ENCODE measurements at places on chromosomes 1 and 21.

GRCh38 chr1:165858967-165859845, 31.8 kb downstream of the UCK2 start:
- DNase-seq: no peak

- DNase-seq: no peak
Observed at GRCh38 chr1:180952657-180953013, 39.9 kb downstream of the KIAA1614 start.

DNA sequence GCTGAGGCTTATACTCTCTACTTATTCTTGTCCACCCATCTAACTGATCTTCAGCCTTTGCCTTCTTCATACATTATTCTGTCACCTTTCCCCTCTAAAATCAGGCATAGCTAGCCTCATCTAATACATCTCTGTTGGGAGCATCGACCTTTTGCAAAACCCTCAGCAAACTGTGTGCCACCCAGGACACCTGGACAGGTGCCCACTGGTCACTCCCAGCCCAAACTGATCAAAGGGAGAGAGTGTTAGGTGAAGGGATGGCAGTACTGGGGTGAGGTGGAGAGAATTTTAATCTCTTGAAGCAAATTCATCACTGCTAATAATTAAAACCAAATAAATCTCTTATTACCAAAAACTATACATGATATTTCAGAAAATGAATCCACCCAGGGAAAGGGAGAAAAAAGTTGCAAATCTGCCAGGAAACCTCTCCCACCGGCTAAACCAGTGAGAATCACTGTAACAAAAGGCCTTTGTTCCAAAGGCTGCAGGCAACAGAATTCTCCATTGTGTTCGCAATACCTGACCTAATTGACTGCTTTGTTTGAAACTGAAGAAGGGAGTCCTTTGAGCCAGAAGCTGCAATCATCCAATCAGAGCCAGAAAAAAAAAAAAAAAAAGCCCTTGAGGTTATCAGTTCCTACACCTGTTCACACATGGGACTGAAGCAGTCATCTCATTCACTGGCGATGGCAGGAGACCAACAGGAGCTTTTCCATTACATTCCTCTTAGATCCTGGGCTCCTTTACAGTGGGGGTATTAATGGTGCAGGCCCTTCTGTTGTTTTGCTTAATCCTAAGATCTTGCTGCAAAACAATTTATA, 172.6 kb downstream of the APP start:
- DNase-seq: no peak

GRCh38 chr1:38037221-38037939, 9.2 kb downstream of the POU3F1 start:
- DNase-seq: no peak

DNA sequence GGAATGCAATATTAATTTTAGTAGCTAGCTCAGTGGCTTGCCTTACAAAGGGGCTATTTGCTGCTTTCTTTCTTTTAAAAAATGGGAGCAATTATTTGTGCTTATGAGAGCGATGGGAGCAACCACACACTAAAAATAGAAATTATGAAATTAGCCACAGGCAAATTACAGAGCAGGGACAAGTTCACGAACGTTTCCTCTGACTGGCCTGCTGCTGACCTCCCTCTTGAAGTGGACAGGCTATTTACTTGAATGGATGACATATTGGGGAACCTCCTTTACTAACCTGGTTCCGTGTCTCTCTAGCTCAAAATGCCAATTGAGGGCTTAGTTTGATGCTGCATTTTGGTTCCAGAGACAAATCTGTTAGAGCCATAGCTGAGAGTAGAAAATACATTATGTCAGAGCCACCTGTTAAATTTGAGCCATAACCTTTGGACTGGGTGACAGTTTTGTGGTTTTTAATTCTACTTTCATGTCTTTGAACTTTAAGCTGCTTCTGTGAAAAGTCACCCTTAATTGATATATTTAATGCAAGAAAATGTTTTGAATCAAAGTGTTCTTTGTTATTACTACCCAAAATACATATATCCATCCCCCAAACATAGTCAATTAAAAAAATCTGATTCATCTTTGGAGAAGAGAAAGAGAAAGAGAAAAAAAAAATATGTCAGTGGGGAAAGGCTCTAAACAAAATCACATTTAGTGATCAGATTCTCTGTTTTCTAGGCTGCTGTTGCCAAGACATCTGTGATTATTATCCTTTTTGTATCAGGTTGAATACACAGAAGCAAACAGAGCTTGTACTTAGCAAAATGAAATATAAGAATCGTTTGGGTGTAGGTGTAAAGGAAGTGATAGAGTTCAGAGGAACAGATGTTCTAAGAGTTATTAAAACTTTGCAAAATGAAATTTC, 351.9 kb downstream of the ADGRL2 start:
- no peak for DNase-seq

DNA sequence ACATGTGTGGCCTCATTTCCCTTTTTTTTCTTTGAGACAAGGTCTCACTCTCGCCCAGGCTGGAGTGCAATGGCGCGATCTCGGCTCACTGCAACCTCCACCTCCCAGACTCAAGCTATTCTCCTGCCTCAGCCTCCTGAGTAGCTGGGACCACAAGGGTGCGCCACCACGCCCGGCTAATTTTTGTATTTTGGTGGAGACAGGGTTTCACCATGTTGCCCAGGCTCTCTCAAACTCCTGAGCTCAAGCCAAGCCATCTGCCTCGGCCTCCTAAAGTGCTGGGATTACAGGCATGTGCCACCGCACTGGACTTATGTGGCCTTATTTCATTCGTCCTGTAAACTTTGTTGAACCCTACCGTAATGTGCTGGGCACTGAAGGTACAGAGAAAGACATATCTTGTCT, 569 bp upstream of the WARS2 start:
- DNase-seq: peak; percentile 8

GRCh38 chr1:30414086-30414850, 309.1 kb downstream of the MATN1 start:
- DNase-seq: no peak

DNA sequence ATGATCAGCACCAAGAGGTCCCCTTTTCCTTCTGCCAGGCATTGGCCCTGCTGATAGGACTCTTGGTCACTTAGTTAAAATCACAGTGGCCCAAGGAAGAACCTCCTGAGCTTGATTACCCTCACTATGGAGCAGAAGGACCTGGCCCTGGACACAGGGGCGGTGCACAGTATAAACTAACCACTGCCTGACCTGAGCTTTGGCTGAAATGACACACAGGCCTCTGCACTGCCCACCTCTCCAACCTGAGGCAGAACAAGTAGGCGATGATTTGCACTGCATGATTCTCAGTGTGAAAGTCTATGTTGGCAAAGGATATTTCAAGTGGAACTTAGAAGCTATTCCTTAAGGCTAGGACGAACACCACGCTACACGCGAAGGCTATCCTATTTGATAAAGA, 48.5 kb downstream of the CAPN2 start:
- DNase-seq: no peak

DNA sequence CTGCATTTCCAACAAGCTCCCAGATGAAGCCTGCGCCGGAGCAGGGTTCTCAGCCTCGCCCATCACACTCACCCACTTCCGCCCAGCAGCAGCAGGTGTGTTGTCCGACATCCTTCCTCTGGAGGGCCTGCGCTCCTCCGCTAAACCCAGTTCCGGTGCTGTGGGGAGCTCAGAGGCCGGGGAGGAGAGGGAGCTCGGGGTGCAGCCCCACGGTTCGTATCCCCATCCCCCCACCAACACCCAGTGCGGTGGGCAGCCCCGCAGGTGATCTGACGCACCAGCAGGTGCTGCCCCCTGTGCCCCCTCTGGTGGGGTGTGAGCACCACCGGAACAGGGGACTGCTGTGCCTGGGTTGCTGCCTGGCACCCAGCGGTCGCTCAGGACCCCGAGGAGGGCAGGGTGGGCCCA, 3.4 kb upstream of the PEX10 start:
- peak; percentile 29 for DNase-seq

DNA sequence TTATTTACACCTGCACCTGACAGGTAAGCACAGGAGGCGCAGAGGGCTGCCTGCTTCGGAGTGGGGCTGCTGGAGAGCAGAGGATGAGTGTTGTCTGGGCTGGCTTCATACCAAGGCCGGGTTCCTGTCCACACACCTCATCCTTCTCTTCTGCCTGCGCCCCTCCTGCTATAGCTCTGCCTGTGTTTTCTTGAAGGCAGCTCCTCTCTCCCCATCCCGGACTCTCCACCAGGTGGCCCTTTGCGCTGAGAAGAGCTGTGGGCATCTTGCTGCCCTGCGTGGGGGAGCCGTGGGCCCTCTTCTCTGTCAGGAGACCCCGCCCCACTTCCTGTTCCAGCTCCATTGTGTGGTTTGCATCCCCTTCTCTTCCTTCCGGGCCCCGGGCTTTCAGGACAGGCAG, 35.0 kb downstream of the ARHGEF10L start:
- no peak for DNase-seq

DNA sequence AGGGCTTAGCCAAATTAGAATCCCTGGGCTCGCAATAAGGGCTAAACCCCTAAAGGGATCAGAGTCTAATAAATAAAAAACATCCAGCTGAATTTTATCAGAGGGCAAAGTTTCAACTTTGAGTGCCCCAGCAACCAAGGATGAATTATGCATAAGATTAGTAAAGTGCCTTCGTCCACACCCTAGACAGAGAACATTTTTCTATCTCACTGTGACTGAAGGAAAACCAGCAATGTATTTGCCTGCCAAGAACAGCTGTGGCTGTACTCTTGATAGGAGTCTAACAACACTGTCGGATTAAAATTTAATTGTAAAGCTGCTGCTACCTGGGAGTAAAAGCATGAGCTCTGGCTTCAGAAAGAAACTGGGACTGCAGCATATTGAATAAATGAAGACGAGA, 23.3 kb downstream of the WNT2B start:
- no peak for DNase-seq

DNA sequence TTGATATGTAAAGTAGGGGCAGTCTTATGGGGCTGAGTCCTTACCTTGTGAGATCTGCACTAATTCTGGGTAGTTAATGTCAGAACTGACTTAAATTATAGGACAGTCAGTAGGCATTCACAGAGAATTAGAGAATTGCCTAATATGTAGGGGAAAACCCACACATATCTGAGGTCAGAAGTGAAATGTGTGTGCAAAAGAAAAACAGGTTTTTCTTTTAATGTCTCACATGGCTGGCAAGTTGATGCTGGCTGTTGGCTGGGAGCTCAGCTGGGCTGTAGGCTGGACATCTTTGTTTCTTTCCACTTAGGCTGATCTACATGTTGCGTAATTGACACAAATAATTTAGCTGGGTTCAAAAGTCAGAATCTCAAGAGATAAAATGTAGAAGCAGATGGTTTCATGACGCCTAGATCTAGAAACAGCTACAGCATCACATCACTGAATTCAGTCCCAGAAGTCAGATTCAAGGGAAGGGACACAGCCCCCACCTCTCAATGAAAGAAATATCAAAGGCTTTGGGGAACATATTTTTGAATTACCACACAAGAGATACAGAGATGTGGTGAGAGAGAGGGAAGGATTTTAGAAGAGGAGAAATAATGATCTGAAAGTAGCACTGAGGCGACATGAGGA, 98.9 kb downstream of the TNFSF18 start:
- no peak for DNase-seq

GRCh38 chr21:42157606-42158310, 61.2 kb upstream of the ABCG1 start:
- no peak for DNase-seq

DNA sequence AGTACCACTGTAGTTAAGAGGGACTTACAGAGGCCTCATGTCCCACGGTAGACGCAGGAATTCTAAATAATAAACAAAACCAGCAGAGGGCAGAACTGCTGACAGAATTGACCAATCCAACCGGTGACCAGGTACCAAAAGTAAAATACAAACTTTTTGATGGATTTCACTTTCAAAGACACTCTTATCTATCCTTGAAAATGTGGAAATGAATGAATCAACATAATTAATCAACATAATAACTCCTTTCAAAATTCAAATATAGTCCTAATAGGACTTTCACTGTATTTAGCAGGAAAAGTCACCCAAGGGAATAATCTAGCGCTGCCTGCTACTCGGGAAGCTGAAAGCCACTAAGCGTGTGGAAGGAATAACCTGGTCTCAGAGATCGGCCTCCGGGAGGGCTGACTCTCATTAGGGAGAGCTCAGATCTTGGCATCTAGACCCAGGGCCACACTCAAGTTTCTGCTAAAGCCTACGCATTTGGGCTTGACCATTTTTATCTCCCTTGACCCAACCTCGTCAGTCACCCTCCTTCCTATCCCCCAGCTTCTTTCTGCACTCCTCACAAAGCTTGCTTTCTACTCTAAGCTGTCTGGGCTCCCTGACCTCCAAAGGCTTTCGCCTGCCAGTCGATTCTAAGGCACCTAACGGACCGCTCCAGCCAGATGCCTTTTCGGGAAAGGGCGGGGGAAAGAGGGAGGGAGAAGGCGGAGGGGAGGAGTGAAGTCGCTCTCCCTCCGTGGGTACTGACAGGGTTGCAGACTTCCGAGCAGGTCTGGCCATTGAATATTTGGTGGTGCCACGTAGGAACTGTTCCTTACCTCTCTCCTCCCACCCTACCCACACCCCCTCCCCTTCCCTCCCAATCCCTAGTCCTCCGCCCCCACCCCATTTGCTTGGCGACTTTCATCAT, 1.6 kb downstream of the COL11A1 start:
- DNase-seq: no peak

DNA sequence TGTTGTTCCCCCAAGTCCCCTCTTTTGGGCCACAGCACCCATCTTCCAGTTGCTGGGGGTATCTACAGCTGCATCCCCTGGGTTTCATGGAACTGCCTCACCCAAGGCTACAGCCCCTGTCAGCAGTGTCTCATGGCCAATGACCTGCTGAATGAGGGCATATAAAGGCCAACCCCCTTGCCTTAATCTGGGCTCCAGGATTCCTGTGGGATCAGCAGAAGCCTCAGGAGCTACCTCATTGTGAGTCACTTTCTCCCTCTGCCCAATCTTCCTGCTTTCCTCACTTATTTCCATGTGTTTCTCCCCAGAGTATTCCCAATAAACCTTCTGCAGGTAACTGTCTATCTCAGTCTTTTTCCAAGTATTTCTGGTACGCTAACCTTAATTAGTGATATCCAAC, 37.3 kb upstream of the SYT14 start:
- no peak for DNase-seq

DNA sequence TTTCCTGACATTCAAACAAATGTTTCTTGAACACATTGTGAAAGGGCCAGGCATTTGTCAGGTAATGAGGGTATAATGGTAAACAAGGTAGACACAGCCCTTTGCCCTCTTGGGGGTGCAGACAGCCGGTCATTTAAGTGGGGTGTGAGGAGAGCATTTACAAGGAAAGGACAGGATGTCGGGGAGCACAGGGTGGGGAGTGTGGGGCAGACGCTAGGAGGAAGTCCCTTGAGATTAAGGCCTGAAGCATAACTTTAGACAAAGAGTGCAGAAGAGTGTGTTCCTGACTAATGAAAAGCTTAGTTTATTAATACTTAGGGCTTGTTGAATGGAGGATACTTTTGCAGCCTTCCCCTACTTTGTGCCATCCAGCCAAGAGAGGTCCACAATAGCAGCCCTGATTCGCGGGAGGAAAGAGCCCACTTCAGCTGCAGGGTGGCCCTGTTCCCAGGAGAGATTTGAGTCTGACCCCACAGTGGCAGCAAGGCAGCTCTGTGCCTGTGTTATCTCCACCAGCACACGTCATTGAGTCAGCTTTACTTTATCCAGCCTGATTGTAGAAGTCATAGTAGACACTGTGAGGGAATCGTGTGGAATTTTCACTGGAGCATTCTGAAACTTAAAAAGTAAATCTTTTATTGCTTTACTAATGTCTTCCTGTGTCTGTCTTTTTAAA, 35.1 kb downstream of the MPZL1 start:
- no peak for DNase-seq

Data from stimulated activated CD8-positive, alpha-beta memory T cell treated with anti-CD3 and anti-CD28 coated beads, Interleukin-12 subunit alpha, Interleukin-12 subunit beta, amount 100 ng/mL, for 4 hours (primary cell).